ENCODE measurements at places on chromosomes 12 and 14.

GRCh38 chr12:70576341-70577282 lies 60.6 kb downstream of the PTPRB start:
- DNase-seq = no peak

- no peak for DNase-seq
Observed at GRCh38 chr12:58396239-58396638, 454.9 kb downstream of the ATP23 start.

- DNase-seq = no peak
Observed at GRCh38 chr12:66066137-66066928, 64.2 kb downstream of the LLPH start.

GRCh38 chr14:64971943-64972791 lies at the start of gene RAB15:
Gene RAB15, minus strand, starts transcription at chr14:64972336. Its CDS starts 260 bp downstream, at chr14:64972076.
- no peak for DNase-seq

GRCh38 chr14:56216626-56217379 lies 98.6 kb downstream of the PELI2 start:
- DNase-seq = no peak

DNA sequence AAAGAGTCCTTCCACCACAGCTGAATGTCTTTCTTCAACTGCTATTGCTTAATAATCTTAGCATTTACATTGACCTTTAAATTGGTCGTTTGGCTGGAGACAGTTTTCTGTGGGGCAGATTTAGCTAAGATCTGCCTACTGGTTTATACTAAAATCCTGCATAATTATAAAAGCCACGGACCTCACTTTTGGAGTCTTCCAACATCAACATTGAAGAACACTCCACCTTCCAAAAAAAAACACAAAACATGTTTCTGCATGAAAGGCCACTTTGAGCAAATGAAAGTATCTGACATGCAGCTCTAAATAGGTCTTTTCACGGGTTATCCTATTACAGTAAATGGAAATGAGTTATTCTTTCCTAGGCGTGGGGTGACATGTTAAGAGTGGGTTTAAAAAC lies 57.0 kb upstream of the KRR1 start:
- no peak for DNase-seq

GRCh38 chr12:56333197-56333678 lies 562 bp downstream of the PAN2 start:
- DNase-seq = no peak

GRCh38 chr14:95480109-95480886 lies 36.2 kb downstream of the SYNE3 start:
- DNase-seq = peak; percentile 9
